Kidney (tissue), 22 donors: ENCODE measurements at places on chromosomes 12 and 14. TPM values are rescaled to one million over a fixed set of nuclear protein-coding genes. Genes with fewer than 3 reads are reported as not detected.

- DNase-seq = no peak
Observed at GRCh38 chr12:120470150-120470784, 719 bp upstream of the SRSF9 start.

DNA sequence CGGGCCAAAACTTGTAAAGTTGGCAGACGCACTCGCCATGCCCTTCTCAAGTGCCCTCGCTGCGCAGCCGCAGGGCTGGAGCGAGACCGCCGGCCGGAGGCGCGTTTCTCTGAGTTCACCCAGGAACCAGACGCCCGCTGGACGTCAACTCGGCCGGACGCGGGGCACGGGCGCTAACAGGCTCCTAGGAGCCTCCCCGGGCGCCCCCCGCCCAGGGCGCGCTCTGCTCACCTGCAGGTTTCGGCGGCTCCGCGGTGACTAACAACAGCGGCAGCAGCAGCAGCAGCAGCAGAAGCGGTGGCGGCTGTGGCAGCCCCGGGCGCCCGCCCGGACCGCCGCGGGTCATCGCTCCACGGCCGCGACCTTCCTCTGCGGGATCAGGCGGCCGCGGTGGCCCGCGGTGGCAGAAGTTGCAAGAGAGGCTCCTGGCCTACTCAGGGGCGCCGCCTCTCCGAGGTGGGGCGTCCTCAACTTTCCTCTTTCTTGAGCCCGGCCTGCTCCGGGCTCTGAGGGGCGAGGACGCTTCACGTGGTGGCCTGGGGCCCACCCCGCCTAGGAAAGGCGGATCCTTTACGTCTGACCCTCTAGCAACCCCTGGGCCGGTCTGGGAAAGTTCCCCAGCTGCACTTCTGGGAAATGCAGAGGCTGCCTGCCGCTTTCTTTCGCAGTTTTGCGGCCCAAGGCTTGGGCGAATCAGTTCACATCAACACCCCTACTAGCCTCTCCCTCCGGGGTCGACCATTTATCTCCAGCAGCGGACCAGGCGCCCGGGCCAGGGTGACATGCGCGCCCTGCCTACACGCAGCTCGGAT, at the start of gene PLBD1:
TSS of gene PLBD1 (minus strand) at position 533 of the 812 bp plus-strand sequence. CDS start at position 346, 187 bp downstream.
- peak; percentile 84 for DNase-seq

GRCh38 chr12:30067146-30067545, 283.4 kb upstream of the TMTC1 start:
- no peak for DNase-seq

DNA sequence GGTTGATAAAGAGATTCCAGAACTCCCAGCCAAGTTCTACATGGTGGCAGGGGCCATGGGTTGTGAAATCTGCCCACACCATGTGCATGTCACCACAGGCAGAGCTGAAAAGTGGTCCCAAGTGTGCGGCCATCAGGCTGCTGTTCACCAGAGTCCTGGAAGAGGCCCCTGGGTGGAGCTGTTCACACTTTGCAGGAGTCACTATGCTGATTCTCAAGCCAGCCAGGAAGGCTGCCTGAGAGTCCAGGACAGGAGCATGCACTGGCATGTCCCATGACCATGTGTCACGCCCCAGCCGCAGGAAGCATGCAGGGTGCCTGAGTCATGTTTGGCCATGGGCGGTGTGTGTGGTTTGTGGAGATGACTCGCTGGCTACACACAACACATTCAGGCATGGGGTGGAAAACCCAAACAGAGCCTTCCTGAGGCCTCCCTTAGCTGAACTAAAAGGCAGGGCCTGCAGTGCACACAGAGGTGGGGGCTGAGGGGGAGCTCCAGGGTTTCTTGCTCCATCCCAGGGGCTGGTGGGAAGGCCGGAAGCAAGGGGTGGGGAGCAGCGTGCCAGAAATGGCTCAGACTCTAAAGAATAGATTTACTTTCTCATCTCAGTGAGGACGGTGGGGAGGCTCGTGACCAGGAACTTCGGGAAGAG, 19.4 kb downstream of the ABCB9 start:
- DNase-seq = no peak

- peak; percentile 12 for DNase-seq
Observed at GRCh38 chr14:21978184-21978998, 304.8 kb upstream of the OR4E1 start.

DNA sequence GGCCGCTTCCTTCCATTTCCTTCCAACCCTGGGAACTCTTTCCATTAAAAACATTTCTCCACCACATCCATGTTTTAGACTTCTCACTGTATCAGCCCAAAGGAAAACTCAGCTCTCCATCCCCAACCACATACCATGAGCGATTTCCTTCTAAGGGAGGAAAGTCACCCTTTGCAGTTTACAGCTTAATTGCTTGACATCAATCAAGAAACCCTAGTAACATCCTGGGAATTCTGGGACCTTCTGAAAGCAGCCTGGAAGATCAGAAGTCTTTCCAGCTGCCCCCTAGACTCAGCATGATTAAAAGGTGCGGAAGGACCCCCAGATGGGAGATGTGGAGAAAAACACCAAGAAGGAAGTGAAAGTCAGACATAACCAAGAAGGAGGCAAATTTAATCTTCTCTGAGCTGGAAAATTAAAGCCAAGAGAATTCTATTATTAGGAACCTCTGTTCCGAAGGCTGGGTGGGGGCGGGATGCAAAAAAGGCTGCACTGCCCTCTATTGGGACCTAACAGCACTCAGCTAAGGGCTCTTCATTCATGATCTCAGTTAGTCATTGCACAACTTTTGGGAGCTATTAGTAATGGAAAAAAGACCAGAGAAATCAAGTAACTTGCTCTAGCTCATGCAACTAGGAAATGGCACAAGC, 73.3 kb upstream of the PLXNC1 start:
- DNase-seq = peak; percentile 81

GRCh38 chr14:85620947-85621346, 91.0 kb downstream of the FLRT2 start:
- DNase-seq = no peak

- no peak for DNase-seq
Observed at GRCh38 chr12:11672256-11673191, 23.1 kb downstream of the ETV6 start.

The TRPV4 gene
- total RNA-seq = 6.0 TPM

The AMN gene
- total RNA-seq = 58.0 TPM

The ZC3H10 gene
- total RNA-seq = 8.6 TPM

The TMEM179 gene
- 0.50 TPM for total RNA-seq

The P2RX2 gene
- 0.19 TPM for total RNA-seq

The GPR135 gene
- total RNA-seq = 3.0 TPM
